ENCODE measurements at places on chromosomes 1 and 21. TPM values are rescaled to one million over a fixed set of nuclear protein-coding genes. Genes with fewer than 3 reads are reported as not detected.

Gene TGFBR3
- 52.6 TPM for polyA plus RNA-seq

Gene PLA2G2A
- 0.60 TPM for polyA plus RNA-seq

Gene INSRR
- not detected for polyA plus RNA-seq

Gene LIPI
- 1.0 TPM for polyA plus RNA-seq

Gene SLC25A34
- 4.6 TPM for polyA plus RNA-seq

Gene KRTAP11-1
- polyA plus RNA-seq, result not detected

Gene OR2T29
- not detected for polyA plus RNA-seq

Gene CNIH3
- polyA plus RNA-seq, result 8.6 TPM
